ENCODE measurements at places on chromosomes 7 and 10. TPM values are rescaled to one million over a fixed set of nuclear protein-coding genes. Genes with fewer than 3 reads are reported as not detected.

DNA sequence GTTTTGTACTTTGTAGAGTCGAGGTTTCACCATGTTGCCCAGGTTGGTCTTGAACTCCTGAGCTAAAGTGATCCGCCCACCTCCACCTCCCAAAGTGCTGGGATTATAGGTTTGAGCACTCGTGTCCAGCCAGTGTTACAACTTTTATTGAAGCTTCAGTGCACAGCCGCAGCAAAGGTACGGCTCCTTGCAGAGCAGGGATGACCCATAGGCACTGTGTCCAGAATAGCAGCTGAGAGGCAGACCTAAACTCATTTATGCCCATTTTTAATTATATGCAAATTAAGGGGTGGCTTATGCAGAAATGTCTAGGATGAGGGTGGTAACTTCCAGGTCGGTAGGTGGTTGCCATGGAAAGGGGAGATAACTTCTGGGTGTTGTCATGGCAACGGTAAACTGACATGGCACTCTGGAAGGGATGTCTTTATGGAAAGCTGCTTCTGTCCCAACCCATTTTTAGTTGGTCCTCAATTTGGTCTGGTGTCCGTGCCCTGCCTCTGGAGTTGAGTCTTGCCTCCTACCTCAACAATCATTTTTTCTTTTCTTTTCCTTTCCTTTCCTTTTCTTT, 22.7 kb downstream of the NYAP1 start:
- no peak for DNase-seq

- no peak for DNase-seq
Measured at GRCh38 chr7:121561717-121562116, 165.6 kb upstream of the FAM3C start.

The TRIM50 gene
- not detected for total RNA-seq

GRCh38 chr7:49376817-49377375, 396.5 kb upstream of the VWC2 start:
- DNase-seq = no peak

The OIT3 gene
- not detected for total RNA-seq

DNA sequence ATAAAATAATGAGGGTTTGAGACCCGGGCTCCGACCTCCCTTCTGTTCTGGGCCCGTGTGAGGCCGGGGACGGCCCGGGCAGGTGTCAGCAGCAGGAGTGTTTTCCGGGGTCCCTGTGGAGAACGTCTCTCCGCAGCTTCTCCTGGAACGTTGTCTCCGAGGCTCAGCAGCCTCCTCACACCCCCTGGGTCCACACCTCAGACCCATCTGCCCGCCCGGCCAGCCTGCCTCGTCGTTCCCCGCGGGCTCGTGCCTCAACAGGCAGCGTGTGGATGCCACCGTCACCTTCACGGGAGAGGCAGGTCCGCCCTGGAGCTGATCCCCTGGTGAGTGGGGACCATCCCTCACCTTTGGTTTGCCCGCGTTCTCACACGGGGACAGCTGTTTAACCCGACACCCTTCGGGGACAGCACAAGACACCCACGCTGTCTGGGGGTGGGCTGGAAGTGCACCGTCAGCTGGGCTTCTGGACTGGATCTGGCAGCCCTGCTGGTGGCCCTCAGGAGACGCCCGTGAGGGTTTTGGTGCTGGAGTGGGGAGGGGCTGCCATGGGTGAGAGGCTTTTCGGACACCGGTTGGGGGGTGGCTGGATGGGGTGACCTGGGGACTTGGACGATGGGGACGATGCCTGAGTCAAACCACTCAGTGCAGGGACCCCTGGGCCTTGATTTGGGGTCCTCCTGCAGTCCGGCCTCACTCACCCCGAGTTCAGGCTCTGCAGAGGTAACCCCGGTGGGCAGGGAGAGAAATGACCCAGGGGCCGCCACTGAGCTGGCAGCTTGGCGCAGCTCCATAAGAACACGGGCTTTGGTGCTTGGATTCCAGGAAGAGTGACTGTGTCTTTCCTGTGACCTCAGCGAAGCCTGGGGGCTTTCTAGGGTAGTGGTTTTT, 131.7 kb downstream of the DNAJB6 start:
- DNase-seq = peak; percentile 41

- no peak for DNase-seq
Measured at GRCh38 chr7:15688911-15689310, 2.4 kb upstream of the MEOX2 start.

- no peak for DNase-seq
Measured at GRCh38 chr10:36789974-36790373, 335.4 kb upstream of the ANKRD30A start.

GRCh38 chr7:31811650-31812461, 124.8 kb downstream of the PPP1R17 start:
- no peak for DNase-seq

The PTF1A gene
- not detected for total RNA-seq

The AS3MT gene
- 0.45 TPM for total RNA-seq

The ASB13 gene
- 4.2 TPM for total RNA-seq

- peak; percentile 39 for DNase-seq
Measured at GRCh38 chr7:129343099-129343700, 91.0 kb upstream of the STRIP2 start.

DNA sequence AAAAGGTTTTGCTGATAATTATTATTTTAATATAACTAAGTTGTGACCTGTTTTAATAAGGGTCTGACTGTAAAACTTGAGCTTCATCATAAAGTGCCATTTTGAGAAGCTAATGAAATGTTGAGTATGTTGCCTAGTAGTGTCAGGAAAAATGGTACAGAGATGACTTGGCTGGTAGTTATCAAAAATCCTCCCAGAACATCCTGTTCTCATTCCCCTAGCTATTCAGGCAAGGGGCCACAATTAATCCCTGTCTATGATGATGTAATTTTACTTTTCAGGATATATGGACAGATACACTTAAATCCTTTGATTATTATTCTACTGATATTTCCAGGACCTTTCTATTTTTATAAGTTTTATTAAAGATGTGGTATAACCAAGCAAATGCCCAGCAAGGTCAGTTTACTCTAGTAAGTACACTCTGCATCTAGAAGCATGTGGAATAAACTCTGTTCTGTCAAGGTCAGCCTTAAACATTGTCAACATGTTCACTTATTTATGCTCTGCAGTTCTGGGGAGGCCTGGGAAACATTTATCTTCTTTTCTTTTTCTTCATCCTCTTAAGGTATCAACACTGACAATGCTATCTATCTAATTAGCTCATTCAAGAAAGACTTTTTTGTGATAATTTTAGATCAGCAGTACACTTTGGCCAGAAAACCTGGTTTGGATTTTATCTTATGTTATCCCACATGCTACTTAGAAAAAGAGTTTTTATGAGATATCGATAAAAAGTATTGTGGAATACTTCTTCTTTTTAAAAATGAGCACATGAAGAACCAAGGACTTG, 32.1 kb downstream of the BTRC start:
- DNase-seq = no peak

DNA sequence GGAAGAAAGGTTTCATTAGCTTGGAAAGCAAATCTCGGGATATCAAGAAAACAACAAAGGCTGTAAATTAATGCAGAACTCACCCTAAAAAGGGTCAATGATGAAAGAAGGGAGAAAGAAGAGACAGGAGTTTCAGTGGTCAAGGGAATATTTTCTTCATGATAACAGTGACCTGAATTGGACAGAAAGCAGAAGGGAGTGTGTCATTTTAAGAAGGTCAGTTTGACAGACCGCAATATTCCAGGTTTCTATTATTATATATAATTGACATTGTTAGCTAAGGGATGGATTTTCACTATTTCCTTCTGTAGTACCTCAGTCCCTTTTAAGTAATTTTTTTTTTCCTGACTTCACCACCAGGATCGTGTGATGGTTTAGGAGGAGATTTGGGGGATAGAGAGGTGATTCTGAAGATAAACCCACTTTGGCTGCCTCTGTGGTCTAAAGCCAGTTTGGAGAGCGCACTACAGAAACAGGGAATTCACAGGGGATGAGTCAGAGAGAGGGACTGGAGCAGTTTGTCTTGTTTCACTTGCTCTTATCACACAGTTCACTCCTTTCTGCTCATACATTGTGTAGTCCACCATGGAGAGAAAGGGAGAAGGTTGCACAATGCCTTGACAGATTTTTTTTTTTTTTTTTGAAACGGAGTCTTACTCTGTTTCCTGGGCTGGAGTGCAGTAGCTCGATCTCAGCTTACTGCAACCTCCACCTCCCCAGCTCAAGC, 417.9 kb downstream of the AUTS2 start:
- no peak for DNase-seq

GRCh38 chr7:110988890-110989501, 101.9 kb upstream of the LRRN3 start:
- no peak for DNase-seq

GRCh38 chr10:76717141-76717540, 920.5 kb downstream of the KCNMA1 start:
- no peak for DNase-seq

- DNase-seq = no peak
Measured at GRCh38 chr7:601595-602340, 82.1 kb upstream of the PDGFA start.

The CCDC3 gene
- total RNA-seq = 21.3 TPM

The H2BK1 gene
- not detected for total RNA-seq

The AMZ1 gene
- not detected for total RNA-seq

DNA sequence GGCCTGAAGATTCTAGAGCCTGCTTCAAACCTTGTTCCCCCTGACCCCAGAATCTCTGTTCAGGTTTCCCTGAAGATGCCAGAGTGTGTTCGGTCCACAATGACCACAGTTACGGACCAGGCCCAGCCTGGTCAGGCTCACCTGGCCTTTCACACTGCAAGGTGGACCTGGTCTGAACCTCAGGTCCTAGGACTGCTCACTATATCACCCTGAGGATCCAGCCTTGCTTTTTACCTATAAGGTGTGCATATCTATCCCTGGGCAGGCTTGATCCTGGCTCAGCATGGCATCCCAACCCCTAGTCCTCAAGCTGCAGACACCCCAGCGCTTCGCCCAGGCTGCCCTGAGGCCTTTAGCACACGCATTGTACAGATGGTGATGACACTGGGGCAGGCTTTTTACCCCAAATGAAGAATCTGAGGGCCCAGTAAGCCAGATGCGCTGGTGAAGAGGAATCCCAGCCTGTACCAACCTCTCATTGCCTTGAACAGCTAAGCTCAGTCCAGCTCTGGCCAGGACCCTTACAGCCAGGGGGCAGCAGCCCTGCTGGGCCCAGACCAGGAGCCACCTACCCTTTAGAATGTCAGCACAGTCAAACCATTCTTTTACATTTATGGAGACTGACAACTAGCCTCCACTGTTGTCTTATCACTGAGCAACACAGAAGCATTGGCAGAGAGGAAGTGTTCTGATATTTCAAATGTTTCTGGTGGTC, 28.0 kb downstream of the MAT1A start:
- no peak for DNase-seq

GRCh38 chr7:100901921-100902332, 6.2 kb upstream of the ACHE start:
- DNase-seq = no peak
